ENCODE measurements at places on chromosomes 1 and 21.

GRCh38 chr1:29312469-29313461 is 76.4 kb downstream of the PTPRU start:
- DNase-seq, result no peak

DNA sequence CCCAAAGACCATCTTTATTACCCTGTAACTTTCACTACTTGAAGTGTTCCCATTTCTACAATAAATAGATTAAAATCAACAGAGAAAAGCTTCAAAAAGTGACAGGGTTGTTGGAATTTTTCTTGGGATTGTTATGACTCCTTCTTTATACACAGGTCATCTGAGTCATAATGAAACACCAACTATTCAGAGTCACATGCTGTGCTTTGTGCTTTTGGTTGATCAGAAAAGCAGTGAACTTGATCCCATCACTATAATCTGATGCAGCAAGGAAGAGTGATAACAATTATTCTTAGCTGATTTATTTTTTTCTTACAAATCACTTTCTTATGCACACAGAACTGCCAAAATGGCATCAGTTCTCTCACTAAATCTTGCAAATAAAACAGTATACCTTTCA is 422.9 kb downstream of the PTBP2 start:
- DNase-seq, result no peak

DNA sequence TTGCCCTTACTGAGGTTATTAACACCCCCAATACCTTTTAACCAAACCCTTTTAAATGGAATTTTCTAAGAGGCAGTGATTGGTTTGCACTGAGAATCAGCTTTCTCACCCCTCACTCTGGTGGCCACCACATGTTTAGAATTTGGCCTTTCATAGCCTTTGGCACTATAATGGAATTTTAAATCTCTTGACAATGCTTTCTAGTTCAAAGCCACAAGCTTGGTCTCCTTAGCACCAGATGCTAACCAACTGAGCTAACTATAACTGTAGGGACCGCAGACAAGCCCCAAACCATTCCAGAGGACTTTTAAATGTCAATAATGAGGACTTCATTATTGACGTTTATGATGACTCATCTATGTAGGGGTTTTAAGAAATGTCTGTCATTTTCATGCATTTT is 238.7 kb upstream of the SNX7 start:
- no peak for DNase-seq

GRCh38 chr1:29849038-29849750 is 612.9 kb downstream of the PTPRU start:
- peak; percentile 64 for DNase-seq
